ENCODE measurements at places on chromosomes 2 and 18.

DNA sequence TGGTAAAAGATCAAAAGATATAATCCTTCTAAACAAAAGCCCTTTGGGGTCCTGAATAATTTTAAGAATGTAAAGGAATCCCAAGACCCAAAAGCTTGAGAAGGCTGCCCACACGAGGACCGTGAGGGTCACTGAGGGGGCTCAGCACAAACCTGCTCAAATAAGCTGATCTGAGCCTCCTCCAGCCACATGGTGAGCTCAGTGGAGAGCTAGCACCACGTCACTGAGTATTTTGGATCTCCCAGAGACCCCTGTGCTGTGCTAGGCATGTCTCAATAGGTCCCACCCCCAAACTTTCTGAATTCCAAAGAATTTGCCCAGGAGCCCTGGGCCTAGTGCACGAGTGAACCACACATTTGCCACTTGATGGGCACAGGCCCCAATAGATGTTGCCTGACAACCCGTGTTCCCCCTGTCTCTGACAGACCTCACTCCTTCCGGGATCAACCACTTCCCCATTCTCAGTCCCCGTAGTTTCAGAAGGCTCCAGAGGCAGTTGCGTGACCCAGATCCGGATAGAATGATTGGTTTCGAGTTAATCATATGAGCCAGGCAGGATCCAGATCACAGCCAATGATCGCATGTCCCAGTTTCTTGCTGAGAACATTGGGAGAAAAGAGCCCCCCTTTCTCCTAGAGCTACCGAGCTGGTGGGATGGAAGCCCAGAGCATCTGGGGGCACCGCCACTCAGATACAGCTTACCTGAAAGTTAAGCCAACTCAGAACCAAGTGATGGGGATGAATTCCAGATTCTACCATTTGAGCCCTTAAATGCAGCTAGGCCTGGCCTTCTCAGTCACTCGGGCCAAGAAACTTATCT lies 203.8 kb downstream of the TNS1 start:
- no peak for DNase-seq

DNA sequence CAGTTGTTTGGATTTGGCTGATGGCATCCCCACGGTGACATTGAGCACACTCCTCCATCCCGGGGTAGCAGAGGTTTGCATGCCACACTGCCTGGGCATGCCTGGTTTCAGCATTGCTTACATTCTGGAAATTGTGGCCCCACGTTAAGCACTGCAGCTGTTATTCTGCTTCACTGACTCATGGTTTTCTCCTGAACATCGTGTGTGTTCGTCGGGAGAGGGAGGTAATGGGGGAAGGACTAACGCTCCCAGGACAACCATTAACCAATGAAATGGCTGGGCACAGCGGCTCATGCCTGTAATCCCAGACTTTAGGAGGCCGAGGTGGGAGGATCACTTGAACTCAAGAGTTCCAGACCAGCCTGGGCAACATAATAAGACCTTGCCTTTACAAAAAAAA lies 28.2 kb upstream of the YWHAQ start:
- DNase-seq: peak; percentile 92

DNA sequence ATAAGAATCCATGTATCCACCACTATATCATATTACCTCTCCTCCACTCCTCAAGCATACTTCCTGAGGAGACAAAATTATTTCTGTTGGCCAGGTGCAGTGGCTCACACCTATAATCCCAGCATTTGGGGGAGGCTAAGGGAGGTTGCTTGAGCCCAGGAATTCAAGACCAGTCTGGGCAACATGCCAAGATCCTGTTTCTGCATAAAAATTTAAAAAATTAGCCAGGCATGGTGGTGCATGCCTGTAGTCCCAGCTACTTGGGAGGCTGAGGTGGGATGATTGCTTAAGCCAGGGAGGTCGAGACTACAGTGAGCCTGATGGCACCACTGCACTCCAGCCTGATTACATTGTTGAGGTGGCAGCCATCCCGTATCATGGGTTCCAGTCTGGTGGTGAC lies 9.2 kb downstream of the INHA start:
- no peak for DNase-seq

DNA sequence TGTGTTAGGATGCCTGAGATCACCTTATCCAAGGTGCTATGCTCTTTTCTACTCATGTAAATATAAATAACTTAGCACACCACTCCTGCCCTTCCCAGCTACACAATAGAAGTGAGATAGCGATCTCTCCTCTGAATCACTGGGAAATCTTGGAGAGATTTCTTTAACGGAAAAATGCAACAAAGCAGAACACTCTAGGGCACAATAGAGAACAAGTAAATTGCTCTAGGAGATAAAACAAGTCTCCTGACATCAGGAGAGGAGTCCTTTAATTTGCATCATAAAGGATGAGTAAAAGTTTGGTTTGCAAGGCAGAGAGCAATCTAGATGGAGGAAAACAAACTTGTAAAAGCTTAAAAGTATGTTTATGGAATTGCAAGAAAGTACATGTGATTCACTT lies 224.1 kb downstream of the PAX3 start:
- DNase-seq: no peak

- DNase-seq: no peak
Measured at GRCh38 chr2:48265169-48266030, 264.6 kb upstream of the STON1 start.

DNA sequence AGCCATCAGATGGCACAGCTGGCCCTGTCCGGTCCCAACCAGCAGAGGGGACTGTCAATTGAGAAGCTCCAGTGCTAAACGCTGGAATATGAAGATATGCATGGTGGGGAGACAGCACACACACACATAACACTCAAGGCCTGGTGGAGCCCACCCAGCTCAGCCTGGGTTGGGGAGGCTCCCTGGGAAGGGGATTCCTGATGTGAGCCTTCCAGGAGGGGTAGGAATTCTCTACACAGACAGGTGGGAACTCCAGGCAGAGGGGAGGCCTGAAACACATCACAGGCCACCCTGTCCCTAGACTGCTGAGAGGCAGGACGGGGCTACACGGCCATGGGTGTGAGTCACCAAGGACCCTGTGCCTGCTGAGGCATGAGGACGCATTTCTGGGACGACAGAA lies 49.4 kb upstream of the SH3RF3 start:
- DNase-seq: no peak

- DNase-seq: no peak
Measured at GRCh38 chr2:74501335-74502071, 2.1 kb upstream of the LBX2 start.

GRCh38 chr18:79851489-79851888 lies 53.8 kb downstream of the KCNG2 start:
- no peak for DNase-seq

DNA sequence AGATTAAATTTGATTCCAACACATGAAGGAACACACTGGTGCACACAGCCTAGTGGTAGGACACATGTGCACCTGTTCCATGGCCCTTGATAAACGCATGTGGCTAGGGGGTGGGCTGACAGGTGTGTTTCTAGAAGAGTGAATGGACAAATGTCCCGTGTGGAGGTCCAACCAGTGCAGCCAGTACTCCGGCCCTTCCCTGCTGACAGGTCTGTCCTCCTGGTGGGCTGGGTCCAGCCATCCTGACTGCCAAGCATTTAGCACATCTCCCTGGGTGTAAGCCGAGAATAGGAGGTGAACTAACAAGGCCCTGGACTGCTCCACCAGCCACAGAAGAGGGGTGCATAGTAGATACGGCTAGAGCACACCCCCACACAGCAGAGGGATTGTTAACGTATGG lies 258.7 kb upstream of the RAB6C start:
- DNase-seq: no peak

GRCh38 chr18:60838677-60839076 lies 466.1 kb upstream of the MC4R start:
- DNase-seq: no peak

DNA sequence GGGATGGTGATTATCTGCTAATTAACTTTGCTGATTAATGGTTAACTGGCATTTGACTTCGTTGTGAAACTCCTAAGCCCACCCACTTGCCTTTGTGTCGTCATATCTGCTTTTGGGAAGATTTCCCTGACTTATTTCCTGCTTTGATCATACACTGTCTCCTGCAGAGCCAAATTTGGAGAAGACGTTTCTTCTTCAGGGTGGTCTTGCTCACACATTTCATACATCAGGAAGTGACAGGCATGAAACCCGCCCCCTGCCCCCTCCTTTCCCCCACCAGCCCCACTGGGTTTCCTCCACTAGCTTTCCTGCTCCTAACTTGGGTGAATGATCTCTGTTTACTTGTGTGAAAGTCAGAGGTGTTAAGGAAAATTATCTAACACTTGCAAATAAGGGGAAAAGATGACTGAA lies 300.1 kb downstream of the TSN start:
- no peak for DNase-seq

GRCh38 chr2:21228041-21228895 lies 104.5 kb downstream of the TDRD15 start:
- no peak for DNase-seq

GRCh38 chr2:4862031-4862430 lies 830.2 kb upstream of the SOX11 start:
- DNase-seq: no peak

DNA sequence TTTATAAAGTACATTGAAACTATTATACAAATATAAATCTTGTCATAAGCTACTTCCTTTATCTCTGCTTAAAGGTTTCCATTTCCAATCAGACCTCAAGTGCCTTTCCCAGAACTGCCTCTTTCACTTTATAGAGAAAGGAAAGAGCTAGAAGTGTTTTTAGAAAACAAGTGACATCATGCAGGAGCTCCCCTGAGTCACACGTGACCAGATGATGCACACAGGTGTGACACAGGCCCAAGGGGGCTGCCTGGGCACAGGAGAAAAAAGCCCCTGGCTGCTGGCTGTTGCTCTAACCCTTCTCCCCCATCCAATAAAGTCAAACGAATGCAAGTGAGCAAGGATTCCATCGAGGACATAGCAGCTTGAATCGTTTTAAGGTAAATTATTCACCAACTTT lies 21.4 kb upstream of the SH3BP4 start:
- no peak for DNase-seq

DNA sequence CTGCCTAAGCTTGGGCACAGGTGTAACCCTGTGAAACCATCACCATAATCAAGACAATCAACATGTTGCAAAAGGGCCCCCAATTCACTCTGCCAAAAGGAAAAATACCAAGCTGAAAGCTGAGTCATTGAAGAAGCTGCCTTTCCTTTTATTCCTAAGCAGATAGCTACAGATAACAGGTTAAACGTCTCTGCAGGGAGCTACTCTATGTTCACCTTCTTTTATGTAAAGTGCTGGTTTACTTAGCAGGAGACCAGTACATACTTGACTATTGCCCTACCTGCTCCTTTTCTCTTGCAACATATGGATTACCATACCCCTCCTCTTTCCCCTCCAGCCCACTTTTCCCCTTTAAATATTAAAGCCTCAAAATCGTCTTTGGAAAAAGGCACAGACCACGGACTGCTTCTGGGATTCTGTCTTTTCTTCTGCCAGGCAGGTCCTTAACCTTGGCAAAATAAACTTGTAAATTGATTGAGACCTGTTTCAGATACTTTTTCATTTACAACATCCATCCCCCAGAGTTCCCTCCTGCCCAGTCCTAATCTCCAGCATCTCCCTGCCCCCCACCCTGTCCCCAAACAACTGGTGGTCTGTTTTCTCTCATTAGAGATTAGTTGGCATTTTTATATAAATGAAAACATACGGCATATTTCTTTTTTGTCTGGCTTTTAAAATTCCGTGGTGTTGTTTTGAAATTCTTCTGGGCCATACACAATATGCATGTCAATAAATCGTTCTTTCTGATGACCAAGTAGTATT lies 37.8 kb upstream of the LDLRAD4 start:
- DNase-seq: peak; percentile 17

- DNase-seq: peak; percentile 67
Measured at GRCh38 chr2:190664240-190664639, 15.4 kb downstream of the NAB1 start.

GRCh38 chr2:174286172-174286571 lies 37.8 kb upstream of the OLA1 start:
- no peak for DNase-seq

DNA sequence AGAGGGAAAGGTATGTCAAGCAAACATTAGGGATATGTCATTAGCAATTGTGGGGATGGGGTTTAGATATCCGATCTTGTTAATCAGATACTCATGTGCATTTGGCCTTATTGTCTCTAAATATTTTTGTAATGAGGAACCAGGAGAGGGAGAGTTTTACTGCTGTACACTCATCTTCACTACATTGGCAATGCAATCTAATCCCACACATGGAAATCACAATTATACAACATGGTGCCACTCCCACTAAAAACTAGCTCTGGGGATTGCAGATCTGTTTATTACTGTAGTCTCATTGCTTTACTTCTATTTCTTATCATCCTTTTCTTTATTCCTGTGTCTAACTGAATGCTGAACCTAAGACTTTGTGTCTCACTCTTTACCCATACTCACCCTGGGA lies 39.6 kb upstream of the KCNJ3 start:
- no peak for DNase-seq

DNA sequence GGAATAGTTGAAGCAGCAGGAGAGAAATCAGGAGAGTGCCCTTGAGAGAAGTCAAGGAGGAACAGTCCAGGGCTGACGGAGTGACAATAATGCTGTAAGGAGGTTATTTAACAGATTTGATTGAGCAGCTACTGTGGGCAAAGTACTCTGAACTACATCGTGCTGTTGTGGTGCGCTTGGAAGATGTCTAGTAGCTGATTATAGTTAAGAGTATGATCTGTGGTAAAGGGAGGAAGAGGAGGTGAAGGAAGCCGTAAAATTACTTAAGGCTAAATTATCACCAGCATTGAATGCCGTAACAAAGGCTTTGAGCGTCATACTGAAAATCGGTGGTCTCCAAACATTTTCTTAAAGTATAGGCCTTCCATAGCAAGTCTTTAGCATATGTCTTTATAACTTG lies 4.5 kb downstream of the PCBP1 start:
- no peak for DNase-seq

- no peak for DNase-seq
Measured at GRCh38 chr2:8264981-8265380, 416.9 kb upstream of the ID2 start.

DNA sequence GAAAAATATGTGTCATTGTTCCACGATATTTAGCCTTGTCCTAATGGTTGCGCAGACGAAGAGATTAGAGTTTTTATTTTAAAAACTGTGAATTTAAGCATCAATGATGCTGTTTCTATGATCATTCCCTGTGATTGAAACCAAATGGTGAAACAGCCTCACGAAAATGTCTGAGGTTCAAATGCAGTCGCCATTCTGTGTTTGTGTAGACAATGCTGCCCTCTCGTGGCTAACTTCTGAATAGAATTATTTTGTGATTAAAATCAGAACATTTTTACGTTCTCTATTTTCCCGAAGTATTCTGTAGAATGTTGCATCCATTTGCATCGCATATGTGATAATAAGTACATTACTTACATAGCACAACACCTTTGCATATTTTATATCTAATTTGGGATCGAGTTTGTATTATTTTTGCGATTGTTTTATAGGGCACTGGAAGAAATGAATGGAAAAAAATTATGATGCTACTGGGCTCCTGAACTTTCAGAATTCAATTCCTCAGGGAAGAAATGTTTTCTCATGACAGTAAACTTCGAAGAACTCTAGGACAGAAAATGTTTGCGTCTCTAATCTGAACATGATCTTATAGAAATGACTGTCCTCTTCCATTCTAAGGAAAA lies 54.8 kb upstream of the CREB1 start:
- peak; percentile 48 for DNase-seq

DNA sequence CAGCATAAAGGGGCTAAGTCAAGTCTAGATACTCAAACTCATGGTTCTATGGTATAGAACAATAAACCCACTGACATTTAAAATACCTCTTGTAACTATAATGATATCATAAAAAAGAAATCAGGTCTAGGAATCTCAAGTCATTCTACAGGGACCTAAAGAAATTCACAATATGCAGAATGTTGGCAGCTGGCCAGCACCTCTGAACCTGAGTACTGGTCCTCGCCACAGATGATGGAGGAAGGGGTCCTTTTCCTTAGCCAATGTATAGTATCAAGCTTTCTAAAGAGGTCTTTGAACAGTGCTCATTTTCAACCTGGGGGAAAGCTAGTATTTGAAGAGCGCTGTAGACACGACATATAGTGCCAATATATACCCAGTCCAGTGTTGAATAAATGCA lies 108.4 kb upstream of the ITGB6 start:
- no peak for DNase-seq
